ENCODE measurements at places on chromosomes 5 and 9.

DNA sequence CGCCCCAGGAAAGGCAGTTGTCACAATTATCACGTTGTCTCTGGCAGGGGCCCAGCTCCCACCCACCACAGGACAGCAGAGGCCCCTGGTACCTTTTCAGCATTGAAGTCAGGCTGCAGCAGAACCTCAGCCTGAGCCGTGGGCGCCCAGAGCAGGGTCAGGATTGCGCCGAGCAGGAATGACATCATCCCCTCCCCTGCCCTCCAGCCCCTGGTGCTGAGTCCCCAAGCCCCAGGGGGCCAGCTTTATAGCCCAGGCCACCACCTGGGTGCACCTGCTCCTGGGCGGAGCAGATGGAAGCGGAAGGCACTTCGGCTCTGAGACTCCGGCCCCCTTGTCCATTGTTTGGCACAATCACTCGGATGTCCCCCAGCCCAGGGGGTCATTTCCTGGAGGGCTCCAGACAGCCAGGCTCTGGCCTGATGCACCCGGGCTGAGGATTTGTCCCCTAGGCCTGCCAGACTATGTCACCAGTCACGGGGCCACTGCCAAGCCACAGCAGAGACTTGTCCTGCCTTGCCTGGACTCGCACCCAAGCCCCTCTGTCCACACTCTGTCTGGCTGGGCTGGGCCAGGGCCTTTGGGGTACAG is at the start of gene LCN15:
LCN15 (minus strand) TSS at position 218 of the 591 bp plus-strand sequence; CDS start at position 188, 30 bp downstream.
- DNase-seq = no peak

DNA sequence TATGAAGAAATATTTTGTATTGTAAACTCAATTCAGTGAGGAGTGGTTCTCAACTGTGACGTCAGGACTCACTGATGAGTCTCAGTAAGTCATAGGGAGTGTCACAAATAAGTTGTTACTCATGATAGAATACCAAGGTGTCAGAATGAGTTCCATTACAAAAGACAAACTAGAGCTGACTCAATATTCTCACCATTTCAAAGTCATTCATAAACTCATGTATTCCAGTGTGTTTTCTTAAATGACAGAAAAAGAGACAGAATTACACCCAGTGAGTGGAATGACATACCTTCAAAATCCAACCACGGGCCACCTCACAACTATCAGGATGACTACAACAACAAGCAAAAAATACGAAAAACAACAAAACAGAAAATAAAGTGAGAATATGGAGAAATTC is 321.5 kb downstream of the ENC1 start:
- DNase-seq = no peak

DNA sequence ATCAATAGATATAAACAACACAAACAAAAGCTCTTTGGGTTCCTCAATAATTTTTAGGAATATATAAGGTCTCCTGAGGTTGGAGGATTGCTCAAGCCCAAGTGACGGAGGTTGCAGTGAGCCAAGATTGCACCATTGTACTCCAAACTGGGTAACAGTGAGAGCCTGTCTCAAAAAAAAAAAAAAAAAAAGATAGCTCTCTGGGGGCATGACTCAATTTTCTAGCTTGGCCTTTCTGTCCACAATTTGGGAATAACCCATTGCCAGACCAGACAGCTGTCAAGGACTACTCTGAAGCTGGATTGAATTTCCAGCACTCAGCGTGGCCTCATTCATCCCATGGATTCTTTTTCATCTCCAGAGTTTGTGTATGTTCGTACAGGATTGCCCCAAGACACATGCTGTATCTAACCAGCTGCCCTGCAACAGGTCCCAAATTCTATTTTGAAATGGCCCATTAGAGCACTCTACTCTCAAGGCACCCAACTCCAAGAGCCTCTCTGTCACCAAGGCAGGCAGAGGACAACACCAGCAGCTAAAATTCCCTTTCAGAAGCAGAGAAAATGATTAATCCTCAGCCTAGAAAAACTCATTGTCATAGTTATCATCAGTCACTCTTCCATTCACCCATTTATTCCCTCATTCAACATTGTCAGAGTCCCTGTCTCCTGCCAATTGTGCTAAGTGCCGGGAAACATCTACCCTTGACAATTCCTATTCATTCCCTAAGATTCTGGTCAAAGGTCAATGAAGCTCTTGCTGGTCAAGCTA is 8.7 kb downstream of the FAM193B start:
- DNase-seq = no peak

GRCh38 chr9:106156465-106156864 is 462.1 kb downstream of the TMEM38B start:
- no peak for DNase-seq

- DNase-seq = no peak
Observed at GRCh38 chr9:134217431-134218210, 53.3 kb upstream of the RNU6ATAC start.

- DNase-seq = no peak
Observed at GRCh38 chr5:69250593-69250992, 15.9 kb downstream of the CDK7 start.

DNA sequence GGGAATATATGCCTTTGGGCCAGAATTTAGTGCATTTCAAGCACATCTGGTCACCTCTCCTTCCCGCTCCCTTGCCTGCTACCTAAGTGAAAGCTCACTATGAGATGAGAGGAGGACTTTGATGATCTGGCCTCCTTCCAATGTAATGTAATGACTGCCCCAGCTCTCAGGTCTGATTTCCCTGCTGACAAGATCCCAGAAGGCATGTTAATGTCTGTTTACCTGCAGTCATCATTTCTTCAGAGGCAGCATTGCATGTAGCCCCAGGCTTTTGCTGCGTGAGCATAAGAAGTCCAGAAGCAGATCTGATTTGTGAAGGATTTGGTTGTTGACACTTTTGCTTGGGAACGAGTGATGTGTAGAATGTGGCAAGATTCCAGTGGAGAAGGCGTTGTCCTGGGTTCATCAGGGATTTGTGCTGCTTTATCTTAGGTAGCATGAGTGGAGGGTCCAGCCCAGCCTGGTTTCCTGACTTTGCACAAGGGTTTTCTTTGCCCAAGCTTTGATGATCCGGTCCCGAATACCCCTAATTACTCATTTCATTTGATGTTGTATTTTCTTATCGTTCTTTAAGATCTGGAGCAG is 192.7 kb downstream of the GOLPH3 start:
- DNase-seq = no peak

DNA sequence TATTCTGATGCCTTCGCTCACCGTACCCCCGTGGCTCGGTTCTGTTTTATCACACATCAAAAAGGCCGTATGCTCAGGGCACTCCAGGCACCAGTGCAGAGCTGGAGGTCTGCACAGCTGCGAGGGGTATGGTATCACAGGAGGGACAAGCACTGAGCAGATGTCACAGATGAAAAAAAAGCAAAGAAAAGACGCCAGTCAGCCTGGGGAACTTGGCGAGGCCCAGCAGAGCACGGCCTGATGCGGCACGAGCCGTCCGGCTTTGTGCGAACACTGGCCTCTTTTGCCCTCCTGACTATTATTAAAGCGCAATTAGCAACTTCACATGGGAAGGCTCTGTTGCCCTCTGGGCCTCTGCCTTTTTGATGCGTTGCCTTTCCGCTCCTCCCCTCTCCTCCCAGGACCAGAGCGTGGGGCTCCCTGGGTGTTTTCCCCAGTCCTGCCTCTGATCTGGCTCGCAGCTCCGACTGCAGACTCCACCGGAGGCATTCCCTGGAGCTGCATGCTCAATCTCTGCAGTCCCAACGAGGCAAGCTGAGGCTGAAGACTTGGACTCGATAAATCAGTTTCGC is 44.4 kb downstream of the AK8 start:
- DNase-seq = no peak

GRCh38 chr5:74575741-74576538 is 64.6 kb downstream of the ENC1 start:
- no peak for DNase-seq

DNA sequence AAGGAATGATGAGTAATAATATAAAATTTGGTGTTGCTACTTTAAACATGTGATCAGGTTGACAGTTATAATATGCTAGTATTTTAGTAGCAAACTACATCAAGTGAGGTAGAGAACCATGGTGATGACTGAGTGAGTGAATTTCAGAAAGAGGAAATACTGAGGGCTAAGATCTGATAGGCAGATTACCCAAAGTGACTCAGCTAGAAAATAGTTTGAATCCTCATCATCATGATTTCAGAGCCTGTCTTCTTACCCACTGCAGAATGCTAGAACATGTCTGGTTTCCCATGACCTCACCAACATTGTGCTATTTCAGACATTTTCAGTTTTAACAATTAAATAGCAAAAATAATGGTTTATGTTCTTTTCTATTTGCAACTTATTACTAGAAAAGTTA is 602.1 kb downstream of the TAF11L14 start:
- DNase-seq = no peak

- peak; percentile 54 for DNase-seq
Observed at GRCh38 chr5:178145965-178146820, 7.5 kb downstream of the NHP2 start.

DNA sequence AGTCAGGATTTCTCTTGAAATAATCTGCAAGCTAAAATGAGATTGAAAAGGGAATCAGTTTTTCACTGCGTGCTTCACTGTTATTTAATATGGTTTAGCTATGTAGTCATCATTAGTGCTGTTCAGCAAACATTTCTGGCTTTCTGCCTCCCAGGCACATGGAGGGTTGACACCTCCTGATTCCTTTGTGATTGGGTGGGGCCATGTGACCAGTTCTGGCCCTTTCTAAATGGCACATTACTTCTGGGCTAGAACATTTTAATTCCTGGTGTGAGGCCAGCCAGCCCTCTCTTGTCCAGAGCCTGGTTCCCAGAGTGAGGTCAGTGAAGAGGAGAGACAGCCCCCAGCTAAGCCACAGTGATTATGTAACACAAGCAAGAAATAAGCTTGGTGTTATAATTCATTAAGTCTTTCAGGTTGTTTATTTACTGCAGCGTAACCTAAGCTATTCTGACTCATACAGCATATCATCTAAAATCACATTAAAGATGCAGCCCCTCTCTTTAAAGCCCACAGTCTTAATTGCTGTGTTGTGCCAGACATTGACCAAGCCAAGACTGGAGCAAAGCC is 17.4 kb upstream of the ARSI start:
- DNase-seq = no peak

DNA sequence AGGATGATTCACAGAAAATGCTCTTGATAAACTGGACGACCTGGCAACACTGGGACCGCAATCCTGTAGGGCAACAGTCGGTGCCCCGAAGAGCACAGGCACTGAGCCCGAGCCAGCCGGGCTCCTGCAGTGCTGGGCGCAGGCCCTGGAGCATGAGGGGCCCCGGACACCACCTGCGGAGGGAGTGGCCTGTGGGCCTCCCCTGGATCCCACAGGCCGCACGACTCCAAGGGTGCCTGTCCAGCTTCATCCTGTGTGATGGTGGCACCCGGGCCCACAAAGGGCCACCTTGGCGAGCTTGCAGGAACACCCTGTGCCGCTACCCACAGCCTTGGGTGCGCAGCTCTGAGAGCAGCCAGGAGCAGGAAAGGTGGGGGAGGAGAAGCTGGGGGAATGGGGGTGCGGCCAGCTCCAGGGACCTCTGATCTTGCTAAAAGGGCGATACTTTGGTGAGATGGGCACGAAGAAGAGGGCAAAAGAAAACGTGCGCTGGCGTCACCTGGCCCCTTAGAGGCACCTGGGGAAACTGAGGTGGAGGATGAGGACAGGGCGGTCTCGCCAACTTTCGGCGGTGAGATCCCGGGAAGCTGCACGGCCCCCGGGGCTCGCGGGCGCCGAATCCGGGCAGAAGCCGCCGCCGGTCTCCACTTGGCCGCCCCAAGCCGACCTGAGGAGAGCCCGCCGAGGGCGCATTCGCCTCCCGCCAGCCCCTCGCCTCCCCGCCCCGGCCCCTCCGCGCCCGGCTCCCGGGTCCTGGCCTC is 722 bp downstream of the TBC1D9B start:
- DNase-seq = no peak

GRCh38 chr9:6224393-6225154 is 9.0 kb downstream of the IL33 start:
- no peak for DNase-seq

DNA sequence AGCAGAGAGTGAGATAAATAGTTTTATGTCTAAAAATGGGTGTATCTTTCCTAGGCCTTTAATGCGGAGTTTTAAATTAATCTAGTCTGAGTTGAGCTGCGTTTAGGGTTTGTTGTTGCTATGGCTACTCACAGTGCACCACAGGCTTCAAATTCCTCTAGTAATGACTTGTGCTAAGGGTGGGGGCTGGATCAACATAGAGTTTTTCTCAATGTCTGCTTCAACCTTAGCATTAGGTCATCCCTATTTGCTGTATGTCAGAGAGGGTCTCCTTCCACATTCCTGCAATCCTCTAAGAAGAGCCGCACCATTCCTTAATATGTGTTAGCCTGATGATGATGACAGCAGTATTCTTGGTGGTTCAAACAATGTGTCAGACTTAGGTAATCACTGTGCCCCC is 465.6 kb upstream of the KIF2A start:
- no peak for DNase-seq

DNA sequence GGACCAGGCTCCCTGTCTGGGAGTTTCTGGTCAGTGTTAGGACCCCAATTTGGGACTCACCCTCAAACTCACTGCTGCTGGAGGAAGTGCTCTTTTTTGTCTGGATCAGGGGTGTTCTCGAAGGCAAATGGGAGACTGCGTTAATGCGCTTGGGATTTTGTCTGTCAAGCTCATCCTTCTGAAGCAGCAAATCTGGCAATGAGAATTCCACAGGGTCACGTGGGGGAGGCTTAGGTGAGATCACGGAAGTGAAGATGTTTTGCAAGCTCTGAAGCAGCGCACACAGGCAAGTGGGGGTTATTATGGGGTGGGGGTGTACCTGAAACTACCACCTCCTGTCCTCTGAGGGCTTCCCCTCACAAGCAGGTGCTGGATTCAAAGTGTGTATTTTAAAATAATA is 10.5 kb upstream of the TEX53 start:
- no peak for DNase-seq

DNA sequence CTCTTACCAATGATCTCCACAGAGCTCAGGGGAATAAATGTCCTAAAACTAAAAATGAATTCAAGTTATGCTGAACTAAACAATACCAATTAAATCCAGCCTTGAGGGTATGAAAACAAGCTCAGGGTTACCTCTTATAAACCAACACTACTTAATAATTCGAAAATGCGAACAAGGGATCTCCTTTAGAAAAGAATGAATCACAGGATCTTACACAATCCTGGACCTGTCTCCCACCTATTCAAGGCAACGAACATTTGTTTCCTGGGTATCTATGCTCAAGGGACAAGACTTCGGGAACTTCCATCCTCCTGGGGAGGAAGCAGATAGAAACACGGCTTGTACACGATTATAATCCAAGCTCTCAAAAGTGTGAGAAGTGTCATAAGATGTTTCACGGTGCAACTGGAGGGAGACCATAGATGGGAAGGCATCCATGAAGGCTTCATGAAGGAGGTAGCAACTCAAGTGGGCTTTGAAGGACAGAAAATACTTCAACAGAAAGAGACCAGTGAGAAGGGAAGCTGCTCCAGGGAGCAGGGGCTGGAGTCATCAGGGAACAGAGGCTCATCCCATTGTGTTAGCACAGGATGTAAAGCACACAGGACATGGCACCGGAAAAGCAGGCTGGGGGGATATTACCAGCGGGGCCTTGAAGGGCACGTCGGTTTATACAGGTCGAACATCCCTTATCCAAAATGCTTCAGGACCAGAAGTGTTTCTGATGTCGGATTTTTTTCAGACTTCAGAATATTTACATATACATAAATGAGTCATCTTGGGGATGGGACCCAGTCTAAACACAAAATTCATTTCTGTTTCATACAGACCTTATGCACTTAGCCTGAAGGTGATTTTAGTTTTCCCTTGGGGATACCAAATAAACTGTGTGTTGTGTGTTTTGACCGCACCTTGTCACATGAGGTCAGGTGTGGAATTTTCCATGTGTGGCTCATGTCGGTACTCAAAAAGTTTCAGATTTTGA is 87.4 kb downstream of the TLE1 start:
- DNase-seq = no peak

- DNase-seq = no peak
Observed at GRCh38 chr9:110900456-110900855, 137.8 kb downstream of the LPAR1 start.

- no peak for DNase-seq
Observed at GRCh38 chr5:150438873-150439546, 10.5 kb downstream of the RPS14 start.
